Left lobe of liver (tissue), 2 donors: ENCODE measurements at places on chromosomes 2 and 18. TPM values are rescaled to one million over a fixed set of nuclear protein-coding genes. Genes with fewer than 3 reads are reported as not detected.

GRCh38 chr2:191927319-191927867, 80.5 kb upstream of the CAVIN2 start:
- DNase-seq = no peak

Gene DSEL
- total RNA-seq = 2.5 TPM

DNA sequence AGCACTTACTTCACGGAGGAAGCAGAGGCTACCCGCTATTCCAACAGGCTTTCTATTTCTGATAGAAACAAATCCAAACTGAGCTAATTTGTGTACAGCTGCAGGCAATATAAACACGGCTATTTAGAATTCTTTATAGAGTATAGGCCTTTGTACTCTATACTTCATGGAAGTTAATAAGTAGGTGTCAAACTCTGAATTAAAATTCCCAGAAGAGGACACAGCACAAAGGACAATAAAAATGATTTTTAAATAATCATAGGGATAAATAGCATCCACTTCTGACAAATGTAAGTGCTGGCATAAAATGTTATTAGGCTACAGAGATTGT, 261.5 kb downstream of the AFF3 start:
- DNase-seq = no peak

DNA sequence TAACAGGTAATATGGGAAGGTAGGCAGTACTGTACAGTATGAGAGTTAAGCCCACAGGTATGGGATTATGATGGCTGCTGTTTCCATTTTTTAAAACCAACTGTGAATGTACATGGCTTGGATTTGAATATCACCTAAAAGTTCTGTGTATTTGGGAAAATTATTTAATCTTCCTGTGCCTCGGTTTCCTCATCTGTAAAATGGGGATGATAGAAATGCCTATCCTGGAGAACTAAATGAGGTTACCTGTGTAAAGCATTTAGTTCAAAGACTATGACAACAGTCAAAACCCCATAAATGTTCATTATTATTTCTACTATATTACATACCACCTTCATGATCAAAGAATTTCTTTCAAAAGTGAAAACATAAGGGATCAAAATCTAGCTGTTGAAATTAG, 3.6 kb downstream of the KLHL41 start:
- DNase-seq = no peak
